Chondrocyte (in vitro differentiated cells): ENCODE measurements at places on chromosomes 2 and 18. TPM values are rescaled to one million over a fixed set of nuclear protein-coding genes. Genes with fewer than 3 reads are reported as not detected.

Gene CHRND
- total RNA-seq, result not detected in 3 replicates

Gene RSAD2
- total RNA-seq, result 0.12 to 0.22 TPM in 2 of 3 replicates, not detected in the other

Gene ITPRIPL1
- 0.63 to 3.2 TPM (median 2.8 TPM) in 3 replicates for total RNA-seq

Gene KDSR
- total RNA-seq, result 64.2 to 73.9 TPM (median 69.8 TPM) in 3 replicates

Gene AMER3
- total RNA-seq, result not detected in 3 replicates

Gene TLX2
- 0.10 TPM in 1 of 3 replicates, not detected in the others for total RNA-seq

Gene TBR1
- total RNA-seq, result not detected in 3 replicates

Gene NR4A2
- 1.2 TPM in 3 replicates for total RNA-seq

Gene HOXD10
- total RNA-seq, result not detected in 3 replicates

Gene MCM6
- total RNA-seq, result 21.2 to 44.1 TPM (median 22.2 TPM) in 3 replicates

Gene POTEJ
- total RNA-seq, result not detected in 3 replicates
